RPMI7951 (cell line): ENCODE measurements at places on chromosomes 2 and 18.
A peak's percentile ranks its signal among the peaks of the same experiment; 100 is the strongest.

DNA sequence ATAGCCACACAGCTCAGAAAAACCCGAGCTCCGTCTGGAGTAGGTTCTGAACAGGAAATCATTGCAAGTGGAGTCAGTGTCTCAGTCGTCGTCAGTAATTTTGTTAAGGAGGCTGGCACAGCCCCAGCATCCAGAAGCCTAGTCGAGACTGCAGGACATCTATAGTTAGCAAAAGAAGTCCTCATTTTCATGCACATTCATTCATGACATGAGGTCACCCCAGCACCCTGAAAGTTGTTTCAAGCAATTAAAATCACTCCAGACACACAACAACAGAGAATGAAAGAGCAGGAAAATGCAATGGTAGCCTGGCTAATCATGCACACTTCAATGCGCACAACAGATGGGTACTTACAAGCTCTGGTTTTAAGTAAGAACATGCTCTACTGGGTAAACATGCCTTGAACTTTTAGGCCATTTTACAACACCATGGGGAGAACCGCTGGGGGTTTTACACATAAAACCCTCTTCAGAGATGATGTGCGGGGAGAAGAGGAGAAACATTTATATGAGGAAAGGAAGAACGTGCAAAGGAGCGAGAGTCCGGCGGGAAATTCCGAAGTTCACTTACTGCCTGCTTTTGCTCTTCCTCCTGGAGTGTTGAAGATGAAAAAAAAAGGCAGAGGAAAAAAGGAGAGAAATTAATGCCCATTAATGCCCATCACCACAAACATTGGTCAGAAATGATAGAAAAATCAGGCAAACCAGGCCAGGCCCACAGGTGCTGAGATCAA lies 77.4 kb upstream of the DNMT3A start:
- no peak for DNase-seq

GRCh38 chr18:36580874-36581750 lies 247.7 kb downstream of the TPGS2 start:
- peak; percentile 84 for DNase-seq

- no peak for DNase-seq
These were observed 26.7 kb upstream of the PRLH start for GRCh38 chr2:237539681-237540080.

DNA sequence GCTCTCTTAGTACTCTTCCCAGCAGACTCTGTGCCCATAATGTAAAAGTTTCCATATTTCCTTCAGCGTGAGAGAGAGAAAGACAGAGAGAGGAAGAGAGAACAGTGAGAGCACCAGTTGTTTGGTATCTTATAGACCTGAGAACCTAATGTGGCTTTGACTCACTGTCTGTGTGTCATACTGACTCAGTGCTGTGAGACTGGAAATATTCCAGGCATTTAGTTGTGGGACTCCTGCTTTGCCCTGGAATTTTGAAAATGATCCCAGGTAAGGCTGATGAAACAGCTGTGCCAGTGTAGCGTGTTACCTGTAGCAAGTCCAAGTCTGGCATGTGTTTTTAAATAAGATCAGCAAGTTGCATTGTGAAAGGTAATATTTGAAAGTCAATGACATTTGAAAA lies 87.9 kb upstream of the KCNH7 start:
- DNase-seq = peak; percentile 40

DNA sequence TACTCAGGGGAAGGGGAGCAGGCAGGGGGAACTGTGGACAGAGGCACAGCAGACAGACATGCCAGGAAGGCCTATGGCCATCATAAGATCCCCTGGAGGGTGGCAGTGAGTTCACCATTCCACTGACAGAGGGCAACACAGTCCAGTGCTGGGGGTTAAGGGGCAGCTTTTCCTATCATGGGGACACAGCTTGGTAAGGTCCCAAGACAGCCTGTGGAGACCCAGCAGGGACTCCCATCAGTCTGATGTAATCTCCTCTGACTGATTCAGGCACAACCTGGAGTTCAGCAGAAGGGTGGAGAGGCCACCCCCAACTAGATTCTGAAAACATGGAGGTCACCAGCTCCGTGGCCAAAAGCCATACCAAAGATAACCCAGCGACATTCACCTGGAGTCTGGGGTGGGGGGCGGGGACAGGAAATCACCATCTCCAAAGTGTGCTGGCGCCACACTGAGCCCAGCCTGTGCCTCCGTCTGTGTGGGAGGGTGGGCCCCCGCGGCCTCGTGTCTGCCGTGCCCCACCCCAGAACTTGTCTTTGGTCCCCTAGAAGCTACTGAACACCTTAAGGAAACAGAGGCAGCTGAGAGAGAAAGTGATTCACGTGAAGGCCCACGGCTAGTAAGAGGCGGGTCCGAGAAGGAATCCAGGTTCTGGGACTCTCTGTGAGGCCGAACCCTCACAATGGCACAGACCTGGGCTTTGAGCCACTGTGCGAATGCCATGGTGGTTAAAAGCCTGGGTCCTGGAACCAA lies 28.6 kb downstream of the DNMT3A start:
- no peak for DNase-seq

DNA sequence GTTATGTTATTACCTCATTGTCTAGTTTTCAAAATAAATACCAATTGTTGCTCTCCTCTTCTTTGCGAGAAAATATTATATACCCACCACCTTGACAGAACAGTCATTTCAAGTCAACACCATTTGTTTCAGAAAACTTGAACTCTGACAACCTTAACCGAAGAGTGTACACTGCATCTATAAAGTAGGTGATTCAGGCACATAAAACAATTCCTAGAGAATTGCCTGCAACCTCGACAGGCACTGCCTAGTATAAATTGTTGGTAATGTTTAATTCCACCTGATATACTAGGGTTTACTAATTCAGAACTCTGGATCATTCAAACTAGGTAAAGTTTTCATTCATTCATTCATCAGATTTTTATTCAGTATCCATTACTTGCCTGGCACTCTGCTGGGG lies 121.8 kb downstream of the AKAIN1 start:
- DNase-seq = no peak

GRCh38 chr18:49491857-49492693 lies 5.0 kb upstream of the C18orf32 start:
- DNase-seq = peak; percentile 97

GRCh38 chr2:164102366-164102765 lies 366.6 kb upstream of the FIGN start:
- DNase-seq = no peak

DNA sequence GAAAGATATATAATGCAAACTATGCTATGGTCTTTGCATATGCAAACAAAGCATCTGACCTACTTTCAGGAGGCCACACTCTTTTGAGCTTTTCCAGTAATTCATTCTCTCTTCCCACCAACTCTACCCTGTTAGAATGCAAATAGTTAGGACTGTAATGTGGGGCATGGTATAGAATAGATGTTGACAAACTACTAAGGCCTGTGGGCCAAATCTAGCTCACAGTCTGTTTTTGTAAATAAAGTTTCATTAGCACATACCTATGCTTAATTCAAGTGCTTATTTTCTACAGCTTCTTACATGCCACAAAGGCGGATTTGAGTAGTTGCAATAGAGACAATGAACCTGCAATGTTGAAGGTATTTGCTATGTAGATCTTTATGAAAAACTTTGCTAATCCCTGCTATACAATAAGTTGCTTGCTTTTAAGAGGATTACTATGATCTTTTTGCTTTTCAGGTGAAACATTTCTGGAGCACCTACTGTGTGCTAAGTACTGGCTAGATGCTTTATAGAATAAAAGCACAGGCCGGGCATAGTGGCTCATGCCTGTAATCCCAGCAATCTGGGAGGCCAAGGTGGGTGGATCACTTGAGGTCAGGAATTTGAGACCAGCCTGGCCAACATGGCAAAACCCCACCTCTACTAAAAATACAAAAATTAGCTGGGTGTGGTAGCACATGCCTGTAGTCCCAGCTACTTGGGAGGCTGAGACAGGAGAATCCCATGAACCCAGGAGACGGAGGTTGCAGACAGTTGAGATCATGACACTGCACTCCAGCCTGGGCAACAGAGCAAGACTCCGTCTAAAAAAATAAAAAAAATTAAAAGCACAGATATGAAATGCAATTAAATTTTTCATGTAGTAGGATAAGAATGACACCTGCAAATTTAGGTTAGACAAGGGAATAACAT lies 267.8 kb downstream of the DPP10 start:
- DNase-seq = no peak

DNA sequence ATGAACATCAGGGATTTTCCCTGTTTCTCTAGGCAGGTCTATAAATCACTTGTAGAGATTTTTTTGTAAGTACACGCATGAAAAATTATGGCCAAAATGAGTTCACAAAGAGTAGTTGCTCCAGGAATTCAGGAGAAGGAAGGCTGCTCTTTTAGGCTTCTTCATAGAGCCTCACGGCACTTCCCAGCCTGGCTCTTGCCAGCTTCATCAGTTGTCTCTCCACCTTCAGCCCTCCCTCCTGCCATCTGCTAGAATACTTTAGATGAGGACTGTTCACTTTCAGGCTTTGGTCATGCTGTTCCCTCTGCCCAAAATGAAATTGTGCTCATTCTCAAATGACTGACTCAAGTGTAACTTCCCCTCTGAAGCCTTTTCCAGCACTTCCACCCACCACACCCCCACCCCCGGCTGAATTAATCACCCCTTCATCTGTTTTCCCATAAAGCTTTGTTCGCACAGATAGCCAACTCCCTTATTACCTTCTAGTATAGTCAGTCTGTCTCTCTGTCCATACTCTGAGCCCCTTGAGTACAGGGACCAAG lies 1.8 kb upstream of the ABCA12 start:
- no peak for DNase-seq

GRCh38 chr2:46825939-46826568 lies 89.6 kb downstream of the MCFD2 start:
- peak; percentile 86 for DNase-seq

DNA sequence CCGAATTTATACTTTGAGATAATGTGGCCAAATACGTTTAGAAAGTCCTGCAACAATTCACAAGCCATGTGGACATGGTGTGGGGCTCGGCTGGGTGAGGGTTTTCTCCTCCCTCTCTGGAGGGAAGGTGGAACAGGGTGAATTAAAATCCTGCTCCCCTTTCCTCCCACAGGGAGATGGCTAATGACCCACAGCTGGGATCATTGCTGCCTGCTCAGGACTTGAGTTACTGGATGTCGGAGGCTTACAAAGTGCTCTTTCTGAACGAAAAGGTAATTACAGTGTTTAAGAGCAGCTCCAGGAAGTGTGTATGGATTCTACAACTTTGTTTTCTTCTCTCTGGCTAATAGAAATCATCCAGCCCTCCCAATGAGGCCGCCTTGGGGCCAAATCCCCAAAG lies 97.9 kb upstream of the ALKAL2 start:
- DNase-seq = no peak

- no peak for DNase-seq
These were observed 491.2 kb downstream of the SUCLG1 start for GRCh38 chr2:83967854-83968253.

GRCh38 chr2:67833632-67834031 lies 229.2 kb downstream of the C1D start:
- DNase-seq = no peak

DNA sequence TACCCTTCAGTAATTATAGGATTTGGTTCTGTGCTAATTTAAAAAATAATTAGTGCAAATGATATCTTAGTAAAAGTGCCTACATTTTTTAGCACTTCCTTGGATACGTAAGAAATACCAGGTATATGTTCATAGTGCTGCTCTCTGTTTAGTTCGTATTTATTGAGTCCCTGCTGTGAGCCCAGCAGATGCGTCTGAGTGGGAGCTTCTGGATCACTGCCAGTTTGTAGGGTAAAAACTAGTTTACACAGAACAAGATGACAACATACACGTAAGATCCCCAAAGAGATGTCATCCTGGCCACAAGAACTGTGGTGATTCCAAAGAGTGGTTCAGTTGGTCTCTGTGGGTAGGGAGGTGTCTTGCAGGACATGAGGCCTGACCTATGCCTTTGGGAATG lies 103.2 kb downstream of the CTIF start:
- DNase-seq = no peak

GRCh38 chr2:46999857-47000678 lies 84.5 kb upstream of the MCFD2 start:
- no peak for DNase-seq

DNA sequence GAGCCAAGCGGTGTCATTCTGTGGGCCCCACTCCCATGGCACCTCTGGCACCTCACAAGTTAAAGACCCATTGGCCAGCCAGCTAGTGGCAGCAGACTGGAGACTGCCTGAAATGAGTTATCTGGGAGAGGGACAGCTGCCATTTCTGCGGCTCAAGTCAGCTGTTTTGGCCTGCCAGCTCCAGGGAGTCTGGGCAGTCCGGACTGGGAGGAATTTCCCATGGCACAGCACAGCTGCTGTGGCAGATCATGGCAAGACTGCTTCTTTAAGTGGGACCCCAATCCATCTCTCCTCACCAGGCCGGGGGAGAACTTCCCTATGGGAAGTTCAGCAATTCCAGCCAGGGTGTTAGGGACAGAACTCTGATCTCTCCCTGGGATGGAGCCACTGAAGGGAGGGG lies 2187.6 kb upstream of the CELF4 start:
- DNase-seq = no peak

DNA sequence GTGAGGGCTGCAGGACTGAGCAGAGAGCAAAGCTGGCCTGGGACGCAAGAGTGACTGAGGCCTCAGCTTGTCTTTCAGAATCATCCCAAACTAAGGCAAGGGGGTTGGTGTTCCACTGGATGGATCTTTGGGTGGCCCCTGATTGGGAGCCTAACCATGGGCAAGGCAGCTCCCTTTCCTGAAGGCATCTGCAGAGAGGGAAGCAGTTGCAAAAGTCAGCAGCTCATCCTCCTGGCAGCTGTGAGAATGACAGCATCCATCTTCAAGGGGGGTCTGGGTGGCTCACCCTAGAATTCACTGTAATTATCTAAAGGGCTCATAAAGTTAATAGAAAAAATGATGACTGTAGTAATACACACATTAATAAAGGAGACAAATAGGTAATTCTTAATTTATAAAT lies 46.5 kb upstream of the RAB31 start:
- no peak for DNase-seq
